Kasumi-1 (cell line): ENCODE measurements at places on chromosomes 2 and 18.
A peak's percentile ranks its signal among the peaks of the same experiment; 100 is the strongest.

GRCh38 chr2:220783671-220784070 lies 788.4 kb downstream of the EPHA4 start:
- DNase-seq: no peak

DNA sequence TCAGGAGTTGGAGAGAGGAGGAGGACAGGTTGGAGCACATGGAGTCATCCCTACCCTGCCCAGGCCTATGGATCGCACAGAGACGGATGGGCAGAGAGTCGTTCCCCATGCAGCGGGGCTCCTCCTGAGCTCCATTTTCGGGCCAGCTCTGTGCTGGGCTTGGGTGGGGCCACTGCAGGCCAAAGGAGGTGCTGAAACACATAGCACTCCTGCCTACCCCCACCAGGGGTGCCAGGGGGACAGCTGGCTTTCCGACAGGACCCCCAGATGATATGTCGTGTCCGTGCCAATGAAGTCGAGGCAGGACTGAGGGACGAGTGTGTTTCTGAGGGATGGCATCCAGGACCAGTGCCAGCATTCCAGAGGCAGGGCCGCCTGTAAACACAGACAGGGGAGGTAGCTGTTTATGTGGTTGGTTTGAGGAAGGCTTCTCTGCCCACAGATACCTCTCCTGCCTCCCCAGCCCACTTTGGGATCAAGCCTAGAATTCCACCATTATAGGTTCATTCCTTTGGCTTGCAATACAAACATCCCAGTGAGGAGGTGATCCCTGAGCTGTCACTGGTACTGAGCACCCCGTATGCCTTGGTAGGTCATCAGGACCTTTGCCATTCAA lies 116.6 kb downstream of the GLI2 start:
- no peak for DNase-seq

GRCh38 chr2:10441948-10442347 lies 6.2 kb downstream of the ODC1 start:
- no peak for DNase-seq

DNA sequence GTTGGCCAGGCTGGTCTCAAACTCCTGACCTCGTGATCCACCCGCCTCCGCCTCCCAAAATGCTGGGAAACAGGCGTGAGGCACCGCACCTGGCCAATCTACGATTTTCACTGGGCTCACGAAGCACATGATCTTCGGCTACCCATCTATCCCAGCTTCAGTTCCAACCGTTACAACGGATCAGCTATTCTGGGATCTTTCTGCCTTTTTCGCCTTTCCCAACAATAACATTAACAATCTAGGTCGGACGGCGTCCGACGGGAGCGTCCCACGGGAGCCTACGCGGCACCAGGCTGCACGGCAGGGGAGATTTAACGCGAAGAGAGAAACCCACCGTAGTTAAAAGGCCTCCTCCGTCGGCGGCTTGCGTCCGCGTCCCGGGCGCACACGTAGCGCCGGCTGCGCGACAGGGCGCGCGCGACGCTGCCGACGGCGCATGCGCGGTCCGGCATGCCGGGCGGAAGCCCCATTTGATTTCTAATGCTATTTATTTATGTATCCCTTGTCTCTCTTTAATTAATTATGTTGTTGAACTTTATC lies at the start of gene MSL3B:
TSS of gene MSL3B (minus strand) at position 394 of the 540 bp plus-strand sequence.
- DNase-seq: no peak

GRCh38 chr2:176071330-176072291 lies 12.2 kb downstream of the EVX2 start:
- no peak for DNase-seq

GRCh38 chr2:26532301-26533250 lies 54.7 kb upstream of the OTOF start:
- no peak for DNase-seq

DNA sequence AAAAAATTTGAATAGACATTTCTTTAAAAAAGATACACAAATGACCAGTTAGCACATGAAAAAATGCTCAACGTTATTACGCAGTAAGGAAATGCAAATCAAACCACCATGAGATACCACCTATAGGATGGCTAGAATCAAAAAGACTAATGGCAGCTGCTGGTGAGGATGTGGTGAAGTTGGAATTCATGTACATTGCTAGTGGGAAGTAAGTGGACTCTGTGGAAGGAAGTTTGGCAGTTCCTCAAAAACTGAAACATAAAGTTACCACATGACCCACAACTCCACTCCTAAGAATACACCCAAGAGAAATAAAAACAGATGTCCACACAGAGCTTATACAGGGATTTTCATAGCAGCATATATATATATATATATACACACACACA lies 51.2 kb downstream of the MBP start:
- peak; percentile 85 for DNase-seq

DNA sequence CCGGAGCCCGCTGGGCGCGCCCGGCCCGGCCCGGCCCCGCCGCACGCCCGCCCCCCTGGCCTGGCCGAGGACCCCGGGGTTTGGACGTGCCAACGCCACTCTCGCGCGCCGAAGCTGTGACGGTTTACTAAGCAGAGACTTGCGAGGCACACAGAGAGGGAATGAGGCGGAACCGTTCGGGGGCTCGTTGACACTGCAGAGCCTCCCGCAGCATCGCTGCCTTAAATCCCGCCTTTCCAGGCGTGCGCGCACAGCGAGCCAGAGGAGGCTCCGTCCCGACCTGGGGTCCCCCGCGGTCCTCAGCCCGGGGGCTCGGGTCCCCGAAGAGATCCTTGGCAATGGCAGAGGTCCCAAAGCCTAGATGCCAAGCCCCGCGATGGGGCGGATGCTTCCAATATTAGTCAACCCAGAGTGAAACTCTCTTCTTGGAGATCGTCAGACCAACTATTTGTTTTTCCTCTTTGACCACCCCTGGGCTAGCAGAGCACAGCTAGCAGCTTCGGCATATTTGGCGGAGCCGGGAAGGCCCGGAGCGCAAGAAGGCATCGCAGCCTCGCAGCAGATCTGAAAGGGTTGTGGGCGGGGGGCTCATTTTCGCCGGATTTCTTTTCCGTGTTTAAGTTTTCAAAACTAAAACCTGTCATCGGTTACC lies at the start of gene ZNF385B:
TSS of gene ZNF385B (minus strand) at position 197 of the 652 bp plus-strand sequence.
- peak; percentile 12 for DNase-seq

DNA sequence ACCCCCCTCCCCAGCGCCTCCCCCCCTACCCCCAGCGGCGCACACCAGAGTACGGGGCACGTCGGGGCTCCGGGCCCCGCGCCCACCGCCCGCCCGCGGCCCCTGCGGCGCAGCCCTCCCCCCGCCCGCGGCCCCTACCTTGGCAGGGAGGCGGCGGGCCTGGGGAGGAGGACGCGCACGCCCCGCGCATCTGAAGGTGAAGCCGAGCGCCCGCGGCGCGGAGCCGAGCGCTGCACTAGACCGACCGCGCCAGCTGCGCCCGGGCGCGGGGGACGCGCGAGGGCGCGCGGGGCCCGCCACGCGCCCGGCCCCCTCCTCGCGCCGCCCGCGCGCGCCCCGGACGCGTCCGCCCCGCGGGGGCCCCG lies at the start of gene ZNF516:
TSS of gene ZNF516 (minus strand) at position 237 of the 365 bp plus-strand sequence. CDS start 52,188 bp downstream, outside the sequence.
- DNase-seq: no peak

DNA sequence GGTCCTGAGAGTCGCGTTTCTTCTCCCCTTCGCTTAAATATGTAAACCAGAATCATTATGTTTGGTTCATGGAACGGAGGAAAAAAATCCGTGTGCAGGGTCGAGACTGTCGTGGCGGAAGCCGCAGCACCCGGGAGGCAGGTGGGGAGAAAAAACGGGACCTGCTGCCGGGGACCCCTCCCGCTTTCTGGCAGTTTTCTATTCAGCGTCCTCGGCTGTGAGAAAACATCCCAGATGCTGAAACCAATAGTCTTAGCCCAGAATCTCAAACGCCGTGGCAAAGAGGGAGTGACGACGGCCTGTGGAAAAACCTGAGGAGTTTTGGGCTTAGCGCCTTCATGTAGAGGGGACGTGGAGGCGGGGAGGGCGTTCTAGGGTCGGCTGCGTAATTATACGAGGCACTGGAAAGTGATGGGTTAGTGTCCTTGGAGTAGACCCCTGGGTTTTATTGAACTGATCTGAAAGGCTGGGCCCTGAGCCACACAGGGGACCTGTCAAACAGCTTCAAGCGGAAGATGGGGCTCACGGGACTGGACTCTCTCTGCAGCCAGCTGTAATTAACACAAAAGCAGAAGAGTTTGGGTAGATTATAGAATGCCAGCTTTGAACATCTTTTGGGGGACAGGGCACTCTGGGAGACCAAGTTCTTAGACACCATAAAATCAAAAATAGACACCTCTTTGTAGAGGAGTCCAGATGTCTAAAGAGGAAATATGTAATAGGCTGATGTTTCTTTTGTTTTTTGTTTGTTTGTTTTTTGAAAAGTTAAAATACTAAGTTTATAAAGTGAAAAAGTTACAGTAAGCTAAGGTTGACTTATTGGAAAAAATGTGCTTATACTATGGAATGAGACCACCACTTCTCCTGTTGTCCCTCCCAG lies 834 bp upstream of the BUB1 start:
- peak; percentile 59 for DNase-seq

DNA sequence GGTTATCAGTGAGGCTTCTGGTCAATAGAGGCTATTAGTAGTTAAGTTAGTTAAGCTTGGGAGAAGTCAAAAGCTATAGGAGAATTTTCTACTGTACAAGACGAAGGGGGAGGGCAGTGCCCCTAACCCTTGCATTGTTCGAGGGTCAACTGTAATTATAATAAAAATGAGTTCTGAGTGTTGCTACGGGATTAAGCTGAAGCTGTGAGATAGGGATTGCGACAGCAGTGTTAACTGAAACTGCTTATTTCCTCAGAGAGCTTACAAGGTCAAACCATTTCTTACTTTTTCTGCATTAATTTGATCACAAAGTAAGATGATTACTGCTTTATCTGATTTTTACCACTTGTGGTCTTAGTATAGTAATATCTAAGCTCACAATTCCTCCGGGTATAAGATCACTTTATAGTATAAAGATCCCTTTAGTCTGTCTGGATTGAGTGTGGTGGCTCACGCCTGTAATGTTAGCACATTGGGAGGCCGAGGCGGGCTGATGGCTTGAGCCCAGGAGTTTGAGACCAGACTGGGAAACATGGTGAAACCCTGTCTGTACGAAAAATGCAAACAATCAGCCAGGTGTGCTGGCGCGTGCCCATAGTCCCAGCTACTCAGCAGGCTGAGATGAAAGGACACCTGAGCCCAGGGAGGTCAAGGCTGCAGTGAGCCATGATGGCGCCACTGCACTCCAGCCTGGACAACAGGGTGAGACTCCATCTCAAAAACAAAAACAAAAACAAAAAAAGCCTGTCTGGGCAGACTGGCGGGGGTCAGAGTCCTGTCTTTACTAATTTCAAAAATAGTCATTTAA lies 119.5 kb upstream of the TLK1 start:
- DNase-seq: peak; percentile 26
